ENCODE measurements at places on chromosomes 2 and 18. TPM values are rescaled to one million over a fixed set of nuclear protein-coding genes. Genes with fewer than 3 reads are reported as not detected.

The FSHR gene
- total RNA-seq, result not detected

The MYL12B gene
- 267 TPM for total RNA-seq

The UGT1A5 gene
- total RNA-seq, result not detected

The SCN9A gene
- total RNA-seq, result 2.5 TPM

The KCNF1 gene
- total RNA-seq, result 0.19 TPM

The ARHGEF33 gene
- total RNA-seq, result 0.48 TPM

DNA sequence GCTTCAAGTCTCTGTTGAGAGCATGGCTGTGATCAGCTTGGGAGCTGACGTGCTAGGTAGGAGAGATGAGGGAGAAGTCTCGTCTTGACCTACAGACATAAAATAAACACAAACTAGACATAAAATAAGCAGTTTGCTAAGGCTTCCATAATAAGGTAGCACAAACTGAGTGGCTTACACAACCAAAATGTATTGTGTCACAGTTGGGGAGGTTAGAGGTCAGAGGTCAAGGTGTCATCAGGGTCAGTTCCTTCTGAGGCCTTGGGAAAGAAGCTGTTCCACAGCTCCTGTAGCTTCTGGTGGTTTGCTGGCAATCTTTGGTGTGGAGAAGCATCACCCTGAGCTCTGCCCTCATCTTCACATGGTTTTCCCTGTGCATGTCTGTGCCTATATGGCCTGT lies 20.2 kb downstream of the DAW1 start:
- DNase-seq, result no peak

GRCh38 chr2:163734881-163735684 lies 725 bp downstream of the FIGN start:
- no peak for DNase-seq

DNA sequence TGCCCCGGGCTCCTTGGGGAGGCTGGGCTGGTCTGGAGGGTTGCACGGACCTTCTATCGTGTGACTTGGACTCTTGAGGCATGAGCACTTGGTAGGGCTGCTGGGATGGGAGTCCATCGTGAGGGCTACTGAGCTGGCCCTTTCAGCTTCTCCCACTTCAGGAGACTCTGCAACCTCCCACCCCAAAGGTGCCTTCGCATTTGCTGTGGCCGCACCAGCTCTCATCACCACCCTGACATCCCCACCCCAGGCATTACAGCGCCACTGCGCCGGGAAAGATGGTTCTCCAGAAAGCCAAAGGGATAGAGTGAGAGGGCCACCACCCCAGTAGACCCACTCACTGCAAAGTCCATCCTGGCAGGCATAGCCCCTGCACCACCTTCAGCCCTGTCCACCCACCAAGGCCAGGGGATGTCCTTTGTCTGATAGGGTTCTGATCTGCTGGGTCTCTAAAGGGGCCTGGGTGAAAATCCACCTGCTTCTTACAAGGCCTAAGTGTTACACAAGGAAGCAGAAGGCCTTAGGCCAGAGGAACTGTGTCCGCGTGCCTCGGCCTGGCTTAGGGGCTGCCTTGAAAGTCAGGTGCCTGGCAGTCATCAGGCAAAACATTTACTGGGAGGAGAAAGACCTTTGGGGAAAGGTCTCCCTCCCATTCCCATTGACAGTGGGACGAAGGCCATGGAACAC lies 5.1 kb downstream of the EHD3 start:
- DNase-seq, result peak; percentile 77

- DNase-seq, result no peak
Observed at GRCh38 chr2:169415233-169415748, 53.0 kb upstream of the LRP2 start.

DNA sequence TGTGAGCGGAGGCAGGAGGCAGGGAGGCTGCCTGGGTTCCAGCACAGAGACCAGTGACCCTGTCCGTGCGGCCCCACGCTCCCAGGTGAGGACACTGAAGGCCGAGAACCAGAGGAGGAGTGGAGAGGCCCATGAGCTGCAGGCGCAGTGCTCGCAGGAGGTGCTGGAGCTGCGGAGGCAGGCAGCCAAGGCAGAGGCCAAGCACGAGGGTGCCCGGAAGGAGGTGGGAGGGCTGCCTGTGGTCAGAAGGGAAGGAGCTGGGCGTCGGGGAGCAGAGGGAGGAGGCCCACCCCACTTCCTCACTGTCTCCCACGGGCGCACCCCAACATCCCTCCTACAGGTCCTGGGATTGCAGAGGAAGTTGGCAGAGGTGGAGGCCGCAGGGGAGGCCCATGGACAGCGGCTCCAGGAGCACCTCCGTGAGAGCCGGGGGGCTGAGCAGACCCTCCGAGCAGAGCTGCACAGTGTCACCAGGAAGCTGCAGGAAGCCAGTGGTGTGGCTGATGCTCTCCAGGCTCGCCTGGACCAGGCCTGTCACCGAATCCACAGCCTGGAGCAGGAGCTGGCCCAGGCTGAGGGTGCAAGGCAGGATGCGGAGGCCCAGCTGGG lies 33.0 kb upstream of the SNED1 start:
- DNase-seq, result peak; percentile 73

- no peak for DNase-seq
Observed at GRCh38 chr2:97695744-97696143, 17.6 kb upstream of the ZAP70 start.

DNA sequence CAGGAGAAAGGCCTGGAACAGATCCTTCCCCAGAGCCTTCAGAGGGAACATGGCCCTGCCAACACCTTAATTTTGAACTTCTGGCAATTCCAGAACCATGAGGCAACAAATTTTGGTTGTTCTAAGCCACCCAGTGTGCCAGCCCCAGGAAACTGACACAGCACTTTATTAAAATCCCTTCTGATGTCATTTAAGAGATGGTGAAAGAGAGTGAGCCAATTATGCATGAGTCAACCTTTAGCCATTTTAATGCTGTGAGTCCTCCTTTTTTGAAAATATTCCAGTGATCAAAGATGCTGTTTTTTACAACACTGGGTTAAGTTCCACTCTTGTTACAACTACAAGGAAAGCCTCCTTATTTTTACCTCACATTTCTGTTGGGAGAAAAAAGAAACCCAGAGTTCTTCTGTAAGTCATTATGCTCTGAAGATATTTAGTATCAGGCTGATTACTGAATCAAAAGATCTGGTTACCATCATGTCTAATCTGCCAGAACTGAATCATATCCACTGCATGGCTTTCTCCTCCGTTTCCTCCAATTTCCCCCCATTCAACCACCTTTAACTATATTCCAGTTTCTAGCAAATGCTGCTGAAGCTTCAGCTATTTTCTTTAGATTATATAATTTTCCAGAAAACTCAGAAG lies 235.4 kb downstream of the TXNL1 start:
- DNase-seq, result no peak

GRCh38 chr18:22324191-22325131 lies 93.3 kb downstream of the CTAGE1 start:
- peak; percentile 92 for DNase-seq

GRCh38 chr2:165874445-165875039 lies 79.0 kb downstream of the TTC21B start:
- DNase-seq, result no peak

- no peak for DNase-seq
Observed at GRCh38 chr2:12555012-12555645, 161.6 kb upstream of the TRIB2 start.

GRCh38 chr18:25832001-25832604 lies 258.3 kb downstream of the SS18 start:
- DNase-seq, result peak; percentile 83

GRCh38 chr18:12479536-12479935 lies 71.8 kb downstream of the PRELID3A start:
- no peak for DNase-seq

DNA sequence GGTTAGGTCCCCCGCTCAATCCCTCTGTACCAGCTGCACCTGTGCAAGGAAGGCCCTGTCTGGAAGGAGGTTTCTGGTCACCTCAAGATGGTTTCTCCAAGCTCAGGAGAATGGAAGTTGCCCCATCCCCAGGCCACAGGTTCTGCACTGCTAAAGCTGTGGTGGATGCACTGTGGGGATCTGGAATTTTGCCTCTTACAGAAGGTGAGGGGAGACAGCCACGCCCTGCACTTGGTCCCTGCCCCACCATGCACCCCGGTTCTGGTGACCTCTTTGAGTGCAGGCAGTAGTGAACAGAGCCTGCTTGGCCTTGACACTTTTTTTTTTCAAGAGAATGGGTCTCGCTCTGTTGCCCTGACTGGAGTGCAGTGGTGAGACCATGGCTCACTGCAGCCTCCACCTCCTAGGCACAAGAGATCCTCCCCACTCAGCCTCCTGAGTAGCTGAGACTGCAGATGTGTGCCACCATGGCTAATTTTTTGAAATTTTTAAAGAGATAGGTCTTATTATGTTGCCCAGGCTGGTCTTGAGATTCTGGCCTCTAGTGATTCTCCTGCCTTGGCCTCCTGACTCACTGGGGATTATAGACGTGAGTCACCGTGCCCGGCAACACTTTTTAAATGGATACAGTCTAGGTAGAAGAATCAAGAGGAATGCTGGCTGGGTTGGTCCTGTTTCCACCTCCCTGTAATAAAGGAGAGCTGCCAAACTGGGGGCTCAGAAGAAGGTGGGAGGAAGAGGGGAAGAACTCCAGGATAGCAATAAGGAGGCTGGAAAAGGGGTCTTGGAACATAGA lies 5.8 kb upstream of the NT5DC4 start:
- no peak for DNase-seq

- no peak for DNase-seq
Observed at GRCh38 chr2:189142893-189143759, 36.4 kb downstream of the COL5A2 start.

DNA sequence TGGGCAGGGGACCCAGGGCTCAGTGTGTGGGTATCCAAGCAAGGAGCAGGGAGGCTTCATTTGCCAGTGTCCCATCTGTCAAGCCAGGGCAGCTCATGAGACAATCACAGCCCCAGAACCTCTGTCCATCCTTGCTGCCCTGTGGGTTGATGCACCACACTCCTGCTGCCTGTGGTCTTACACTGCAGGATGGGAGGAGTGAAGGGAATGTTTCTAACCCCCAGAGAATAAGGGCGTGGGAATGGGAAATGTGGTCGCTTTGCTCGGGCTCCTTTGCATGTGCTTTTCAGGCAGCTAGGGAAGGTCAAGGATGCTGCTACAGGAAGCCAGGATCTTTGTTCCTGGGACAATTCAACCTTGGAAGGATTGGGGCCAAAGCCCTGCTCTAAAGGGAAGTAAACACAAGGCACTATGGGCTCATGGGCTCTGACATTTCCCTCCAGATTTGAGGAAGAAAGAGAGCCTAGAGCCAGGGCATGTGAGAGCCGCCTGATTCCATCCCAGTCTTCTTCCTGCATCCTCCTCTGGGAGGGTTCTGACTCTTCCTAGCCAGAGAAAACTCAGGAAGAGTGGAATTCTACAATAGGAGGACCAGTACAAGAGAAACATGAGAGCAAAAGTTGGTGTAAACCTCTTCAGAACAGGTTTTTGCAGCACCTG lies 18.8 kb upstream of the MAP3K20 start:
- no peak for DNase-seq

DNA sequence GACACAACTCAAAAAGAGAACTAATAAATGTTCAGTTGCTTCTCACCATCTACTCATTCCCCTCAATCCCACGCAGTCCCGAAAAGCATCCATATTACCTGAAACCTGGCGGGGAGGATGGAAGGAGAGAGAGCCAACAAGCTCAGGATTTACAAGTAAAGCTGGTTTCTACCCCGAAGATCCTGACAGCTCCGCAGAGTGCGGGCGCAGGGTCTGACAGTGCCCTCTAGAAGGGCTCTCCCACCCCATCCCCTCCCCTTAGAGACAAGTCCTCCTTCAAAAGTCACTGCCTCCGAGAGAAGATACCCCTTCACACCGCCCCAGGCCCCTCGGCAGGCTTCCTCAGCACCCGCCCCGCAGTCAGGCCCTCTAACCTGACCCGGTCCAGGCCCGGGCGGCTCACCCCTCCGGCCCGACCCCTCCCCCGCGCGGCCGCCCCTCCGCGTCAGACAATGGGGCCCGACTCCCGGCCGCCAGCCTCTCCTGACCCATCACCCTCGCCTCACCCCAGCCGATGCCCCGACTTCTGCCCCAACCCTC lies 550 bp downstream of the RAB1A start:
- DNase-seq, result no peak

- DNase-seq, result no peak
Observed at GRCh38 chr2:98518101-98518500, 73.4 kb downstream of the INPP4A start.

- no peak for DNase-seq
Observed at GRCh38 chr18:78807668-78808067, 171.9 kb upstream of the SALL3 start.

- no peak for DNase-seq
Observed at GRCh38 chr18:63578357-63578958, 8.7 kb upstream of the SERPINB13 start.

DNA sequence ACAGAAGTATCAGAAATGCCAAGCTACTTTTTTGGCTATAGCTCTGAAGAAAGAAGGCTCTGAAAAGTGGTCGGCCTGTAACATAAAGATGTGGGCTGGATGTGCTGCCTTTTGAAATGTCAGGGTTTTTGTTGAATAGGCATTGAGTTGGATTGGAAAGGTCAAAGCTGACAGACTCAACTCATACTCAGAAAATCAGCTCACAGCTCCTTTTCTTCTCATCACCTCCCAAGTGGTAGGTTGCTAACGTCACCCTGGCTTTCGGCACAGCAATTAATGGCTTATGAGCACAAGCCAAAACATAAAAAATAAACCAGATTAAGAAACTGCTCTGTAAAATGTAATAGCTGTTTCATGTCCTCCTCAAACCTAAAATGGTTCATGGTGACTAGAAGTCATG lies 68.3 kb downstream of the KCNF1 start:
- no peak for DNase-seq

All from posterior vena cava (tissue), 2 donors.